Psoas muscle (tissue), 8 donors: ENCODE measurements at places on chromosomes 16 and 17. TPM values are rescaled to one million over a fixed set of nuclear protein-coding genes. Genes with fewer than 3 reads are reported as not detected.

PPP1R27 gene
- total RNA-seq, result 2,217 TPM

SDR42E2 gene
- 0.08 TPM for total RNA-seq

TEKT5 gene
- not detected for total RNA-seq

CACNG5 gene
- not detected for total RNA-seq

PRAC2 gene
- total RNA-seq, result not detected

CRISPLD2 gene
- 24.0 TPM for total RNA-seq

C16orf92 gene
- total RNA-seq, result not detected

MYO1D gene
- 4.8 TPM for total RNA-seq

- peak; percentile 86 for DNase-seq
- H3K27me3 ChIP-seq, result no peaks in the 10 kb centered on the region
- H3K4me1 ChIP-seq, result peaks cover 37% of the 10 kb centered on the region
- peaks cover 28% of the 10 kb centered on the region for H3K36me3 ChIP-seq
Observed at GRCh38 chr17:50177983-50178834, 12.4 kb downstream of the SGCA start.

GRCh38 chr16:63223851-63224250 is 1187.6 kb upstream of the CDH8 start:
- H3K27me3 ChIP-seq, result no peaks in the 10 kb centered on the region
- H3K4me3 ChIP-seq, result no peak overlapping the region
- no peaks in the 10 kb centered on the region for H3K36me3 ChIP-seq
- H3K4me1 ChIP-seq, result no peaks in the 10 kb centered on the region
- no peak for DNase-seq

DNA sequence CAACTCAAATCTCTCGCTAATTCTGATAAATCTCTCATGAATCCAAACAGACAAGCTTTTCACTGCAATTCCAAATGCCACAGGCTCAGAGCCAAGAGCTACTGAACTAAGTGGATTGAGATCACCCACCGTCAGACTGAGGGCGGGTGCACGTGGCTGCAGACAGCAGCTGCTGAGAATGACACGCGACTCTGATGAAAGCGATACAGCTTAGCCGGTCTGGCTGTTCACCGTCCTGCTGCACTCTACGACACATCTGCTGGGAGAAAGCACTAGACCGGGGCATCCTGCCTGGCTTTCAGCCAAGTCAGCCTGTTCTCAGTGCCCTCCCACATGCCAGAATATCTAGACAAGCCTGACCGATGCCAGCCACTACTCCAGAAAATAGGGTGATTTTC is 42.6 kb downstream of the KLHDC4 start:
- H3K36me3 ChIP-seq, result peaks cover 10% of the 10 kb centered on the region
- H3K27me3 ChIP-seq, result no peaks in the 10 kb centered on the region
- H3K4me1 ChIP-seq, result peaks cover 4% of the 10 kb centered on the region
- DNase-seq, result peak; percentile 68

- H3K4me3 ChIP-seq, result no peak overlapping the region
- H3K27me3 ChIP-seq, result no peaks in the 10 kb centered on the region
- peaks cover 7% of the 10 kb centered on the region for H3K4me1 ChIP-seq
- peak overlapping the region; percentile 44 for H3K27ac ChIP-seq
- no peaks in the 10 kb centered on the region for H3K36me3 ChIP-seq
- DNase-seq, result no peak
Observed at GRCh38 chr17:46027048-46027975, 28.3 kb downstream of the STH start.

DNA sequence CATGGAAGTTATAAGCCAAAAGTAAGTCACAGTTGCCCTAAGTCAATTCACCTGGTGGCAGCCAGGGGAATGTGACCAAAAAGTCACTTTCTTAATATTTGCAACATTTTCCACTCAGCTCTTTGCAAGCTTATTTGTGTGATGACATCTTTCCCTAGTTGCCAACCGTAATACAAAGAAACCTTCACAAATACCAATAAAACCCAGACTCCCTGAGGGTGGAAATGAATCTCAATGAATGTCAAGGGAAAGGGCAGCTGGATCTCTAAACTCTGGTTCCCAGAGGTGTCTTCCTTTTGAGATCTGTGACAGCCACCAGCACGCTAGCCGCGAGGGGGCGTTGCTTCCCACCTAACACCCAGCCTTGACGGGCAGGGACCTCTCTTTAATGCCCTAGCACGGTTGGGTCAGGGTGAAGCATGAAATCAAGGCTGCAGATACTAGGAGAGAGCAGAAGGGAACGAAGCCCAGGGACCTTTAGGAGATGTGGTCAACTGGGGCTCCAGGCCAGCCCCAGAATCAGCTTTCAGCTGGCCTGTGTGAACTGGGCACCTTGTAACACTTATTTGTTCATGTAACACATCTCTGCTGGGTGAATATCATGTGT is 82.2 kb downstream of the CMC2 start:
- no peak overlapping the region for H3K27ac ChIP-seq
- no peaks in the 10 kb centered on the region for H3K27me3 ChIP-seq
- DNase-seq, result peak; percentile 32
- H3K4me1 ChIP-seq, result no peaks in the 10 kb centered on the region

- no peaks in the 10 kb centered on the region for H3K27me3 ChIP-seq
- H3K36me3 ChIP-seq, result no peaks in the 10 kb centered on the region
- H3K4me3 ChIP-seq, result peak overlapping the region; percentile 24
- H3K4me1 ChIP-seq, result no peaks in the 10 kb centered on the region
Observed at GRCh38 chr16:1431497-1432270, 806 bp downstream of the PERCC1 start.

DNA sequence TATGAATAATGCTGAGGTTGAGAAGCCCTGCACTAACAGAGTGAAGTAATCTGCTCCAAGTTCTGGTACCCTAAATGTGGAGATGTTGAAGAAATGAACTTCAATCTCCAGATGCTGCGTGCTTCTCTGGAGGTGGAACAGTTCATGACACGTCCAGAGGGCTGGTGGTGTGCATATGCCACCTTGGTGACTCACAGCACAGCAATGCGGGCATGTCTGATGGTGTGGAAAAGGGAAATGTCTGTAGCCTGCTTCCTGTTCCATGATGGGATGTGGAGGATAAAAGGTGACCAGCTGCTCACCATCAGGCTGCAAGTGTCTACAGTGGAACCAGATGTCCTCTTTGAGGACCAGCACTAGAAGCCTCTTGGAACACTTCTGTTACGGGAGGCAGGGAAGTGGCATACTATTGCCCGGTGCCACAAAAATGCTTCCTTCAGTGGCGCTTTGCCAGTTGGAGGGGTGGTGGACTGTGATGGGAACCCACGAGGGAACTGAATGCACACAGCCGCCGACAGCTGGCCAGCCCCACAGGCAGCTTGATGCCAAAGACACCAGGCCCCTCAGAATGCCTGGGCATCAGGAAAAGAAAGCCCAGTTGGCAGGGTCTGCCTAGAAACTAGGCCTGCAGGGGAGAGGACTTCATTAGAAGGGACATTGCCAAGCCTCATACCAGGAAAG is 19.9 kb downstream of the SNX11 start:
- no peak overlapping the region for H3K4me3 ChIP-seq
- peaks cover 42% of the 10 kb centered on the region for H3K36me3 ChIP-seq
- no peaks in the 10 kb centered on the region for H3K27me3 ChIP-seq
- no peak for DNase-seq

DNA sequence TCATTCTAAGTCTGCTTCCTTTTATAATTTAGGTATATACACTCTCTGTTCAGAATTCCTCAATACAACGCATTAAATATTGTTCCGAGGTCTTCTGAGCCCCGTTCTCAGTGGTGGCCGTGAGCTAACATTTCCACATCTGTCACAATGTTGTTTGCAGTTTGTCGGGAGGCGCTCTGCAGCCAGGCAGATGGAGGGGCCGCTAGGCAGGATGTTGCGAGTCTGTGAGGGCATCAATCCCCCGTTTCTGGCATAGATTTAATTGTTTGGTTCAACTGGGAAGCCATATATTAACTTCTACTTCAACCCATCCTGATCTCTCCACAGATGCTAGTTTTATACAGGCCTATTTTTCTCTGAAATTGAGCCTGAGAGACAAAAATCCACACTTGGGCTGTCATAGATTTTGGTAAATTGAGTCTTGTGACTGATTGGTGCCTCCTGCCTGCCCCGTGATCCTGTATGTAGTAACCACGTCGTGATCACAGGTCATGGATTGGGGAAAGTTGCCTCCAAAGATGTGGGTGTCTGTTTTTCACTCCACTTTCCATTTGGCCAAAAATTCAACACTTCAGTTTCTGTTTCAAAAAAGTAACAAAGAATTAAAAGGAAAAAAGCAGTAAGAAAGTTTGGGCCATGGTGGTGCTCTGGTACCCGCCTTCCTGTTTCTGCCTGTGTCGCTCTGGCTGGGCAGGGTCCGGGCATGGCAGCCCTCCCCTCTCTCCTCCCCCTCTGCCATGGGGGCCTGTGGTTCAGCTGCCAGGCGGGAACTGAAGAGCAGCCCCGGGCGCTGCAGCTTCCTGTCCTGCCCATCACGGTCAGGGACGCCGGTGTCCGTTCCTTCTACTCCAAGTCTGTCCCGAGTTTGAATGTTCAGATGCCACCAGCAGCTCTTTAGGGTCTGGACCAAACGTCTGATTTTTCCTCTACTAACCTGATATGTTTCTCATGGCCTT is 41.5 kb downstream of the RPTOR start:
- peak overlapping the region; percentile 52 for H3K4me3 ChIP-seq
- H3K27ac ChIP-seq, result peak overlapping the region; percentile 75
- peaks cover 13% of the 10 kb centered on the region for H3K4me1 ChIP-seq
- no peaks in the 10 kb centered on the region for H3K36me3 ChIP-seq

DNA sequence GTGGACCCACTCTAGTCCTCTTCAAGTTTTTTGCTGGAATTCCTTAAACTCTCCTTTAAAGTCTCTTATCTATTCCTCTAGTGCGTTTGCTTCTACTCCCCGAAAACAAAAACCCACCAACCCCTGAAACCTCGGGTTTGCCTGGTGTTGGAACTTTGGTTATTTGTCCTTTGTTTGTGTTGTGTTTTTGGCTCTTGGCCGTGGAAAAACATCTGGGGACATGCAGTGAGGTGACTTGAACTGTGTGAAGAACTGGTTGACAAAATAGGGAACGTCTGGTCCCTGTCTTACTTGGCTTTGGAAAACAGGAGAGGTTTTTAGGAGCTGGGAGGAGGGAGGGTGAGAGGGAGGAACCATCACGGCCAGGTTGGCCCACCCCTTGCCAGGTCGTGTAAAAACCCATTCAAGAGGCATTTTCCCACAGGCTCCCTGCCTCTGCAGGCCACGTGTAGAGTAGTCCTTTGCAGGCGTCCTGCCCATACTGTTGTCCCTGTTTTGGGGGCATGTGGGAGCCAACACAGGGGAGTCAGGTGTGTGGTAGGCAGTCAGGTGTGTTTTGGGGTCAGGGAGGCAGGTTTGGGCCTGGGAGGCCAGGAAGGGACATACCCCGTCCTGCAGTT is 169.3 kb downstream of the RAB11FIP4 start:
- no peaks in the 10 kb centered on the region for H3K36me3 ChIP-seq
- no peak for DNase-seq
- H3K27me3 ChIP-seq, result no peaks in the 10 kb centered on the region
- H3K4me3 ChIP-seq, result peak overlapping the region; percentile 76

DNA sequence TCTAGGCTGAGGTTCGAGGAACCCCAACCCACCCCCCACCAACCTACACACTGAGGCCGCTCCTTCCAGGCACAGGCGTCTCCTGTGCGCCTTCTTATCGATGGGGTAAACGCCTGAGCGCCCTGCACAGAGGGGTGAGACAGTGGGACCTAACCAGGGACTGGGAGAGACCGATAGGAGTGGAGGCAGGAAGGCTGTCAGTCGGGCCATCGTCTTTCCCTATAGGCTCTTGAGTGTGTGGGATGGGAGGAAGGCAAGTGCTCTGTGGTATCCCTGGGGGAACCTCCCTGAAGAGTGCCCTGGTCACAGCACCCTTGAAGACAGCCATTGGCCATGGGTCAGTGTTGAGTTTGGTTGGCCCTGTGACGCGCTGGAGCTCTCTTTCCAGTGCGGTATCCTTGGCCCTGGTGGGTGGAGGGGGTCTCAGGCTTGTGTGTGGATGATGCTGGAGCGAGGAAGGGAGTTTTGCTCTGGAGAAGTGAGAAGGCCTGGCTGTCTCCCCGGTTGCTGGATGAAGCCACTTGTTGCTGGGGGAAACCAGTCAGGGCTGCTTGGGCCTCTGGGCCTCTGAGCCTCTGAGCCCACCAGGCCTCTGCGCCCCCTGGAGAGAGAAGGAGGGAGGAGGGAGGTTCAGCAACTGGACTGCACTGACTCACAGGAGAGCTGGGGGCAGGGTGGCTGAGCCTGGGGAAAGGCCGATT is 1.7 kb downstream of the GPRC5C start:
- peaks cover 2% of the 10 kb centered on the region for H3K27me3 ChIP-seq
- H3K4me3 ChIP-seq, result peak overlapping the region; percentile 90
- H3K36me3 ChIP-seq, result no peaks in the 10 kb centered on the region
- no peak for DNase-seq
- peak overlapping the region; percentile 98 for H3K27ac ChIP-seq
- H3K4me1 ChIP-seq, result peaks cover 32% of the 10 kb centered on the region

- no peaks in the 10 kb centered on the region for H3K27me3 ChIP-seq
- peak; percentile 34 for DNase-seq
- peak overlapping the region; percentile 67 for H3K27ac ChIP-seq
- H3K4me3 ChIP-seq, result peak overlapping the region; percentile 46
- H3K36me3 ChIP-seq, result peaks cover 38% of the 10 kb centered on the region
- H3K4me1 ChIP-seq, result peaks cover 36% of the 10 kb centered on the region
Observed at GRCh38 chr16:3690980-3691720, 26.2 kb downstream of the TRAP1 start.

DNA sequence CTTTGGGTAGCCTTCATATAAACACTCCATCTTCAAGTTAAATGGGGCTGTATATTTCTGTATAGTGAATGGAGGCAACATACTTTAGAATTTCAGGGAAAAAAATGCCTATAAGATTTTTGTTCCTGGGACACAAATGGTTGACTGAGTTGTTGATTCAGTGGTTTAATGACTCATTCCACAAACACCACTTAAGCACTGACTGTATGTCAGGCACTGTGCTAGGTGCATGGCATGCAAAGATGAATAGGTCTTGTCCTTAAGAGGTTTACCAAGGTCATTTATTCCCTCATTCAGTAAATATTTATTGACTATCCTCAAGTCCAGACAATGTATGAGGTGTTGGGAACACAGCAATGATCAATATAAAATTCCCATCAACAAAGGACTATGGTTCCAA is 417.1 kb downstream of the CA10 start:
- H3K4me3 ChIP-seq, result no peak overlapping the region
- H3K36me3 ChIP-seq, result no peaks in the 10 kb centered on the region
- H3K4me1 ChIP-seq, result no peaks in the 10 kb centered on the region
- DNase-seq, result no peak
- no peaks in the 10 kb centered on the region for H3K27me3 ChIP-seq

DNA sequence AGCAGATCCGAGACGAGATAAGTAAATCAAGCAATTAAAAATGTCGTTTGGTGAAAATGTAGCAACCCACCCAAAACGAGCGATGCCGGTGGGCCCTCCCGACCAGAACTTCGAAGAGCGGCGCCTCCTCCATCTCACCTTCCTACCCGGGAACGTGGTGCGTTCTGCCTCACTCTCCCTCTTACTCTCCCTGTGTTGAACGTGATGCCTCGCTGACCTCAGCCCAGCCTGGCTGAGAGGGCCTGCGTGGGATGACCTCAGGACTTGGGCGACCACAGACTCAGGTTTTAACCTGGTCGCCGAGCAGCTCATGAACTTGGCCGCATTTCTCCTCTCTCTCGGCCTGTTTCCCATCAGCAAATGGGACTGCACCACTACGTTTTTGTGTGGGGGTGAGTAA is 69.7 kb upstream of the RPL38 start:
- H3K36me3 ChIP-seq, result no peaks in the 10 kb centered on the region
- H3K27ac ChIP-seq, result no peak overlapping the region

GRCh38 chr17:20968913-20969616 is 73.7 kb downstream of the USP22 start:
- DNase-seq, result no peak
- H3K36me3 ChIP-seq, result no peaks in the 10 kb centered on the region
- no peaks in the 10 kb centered on the region for H3K27me3 ChIP-seq
- H3K27ac ChIP-seq, result no peak overlapping the region
- H3K4me3 ChIP-seq, result no peak overlapping the region
- no peaks in the 10 kb centered on the region for H3K4me1 ChIP-seq
